GM12878 (cell line): ENCODE measurements at places on chromosomes 3 and 15. TPM values are rescaled to one million over a fixed set of nuclear protein-coding genes. Genes with fewer than 3 reads are reported as not detected.

Gene ROBO2
- polyA plus RNA-seq = 0.43 and 0.48 TPM in 2 replicates

- no peaks in the 10 kb centered on the region for H3K4me1 ChIP-seq
- H3K27me3 ChIP-seq = no peaks in the 10 kb centered on the region; the same call in 1 of the 2 replicates
- no peak for DNase-seq
- H3K4me3 ChIP-seq = no peak overlapping the region
Observed at GRCh38 chr3:151395806-151396205, 11.3 kb upstream of the P2RY12 start.

Gene KLF15
- polyA plus RNA-seq = not detected in 2 replicates

GRCh38 chr3:47912006-47912504 is 104.2 kb downstream of the MAP4 start:
- H3K27me3 ChIP-seq = no peaks in the 10 kb centered on the region
- no peaks in the 10 kb centered on the region for H3K4me1 ChIP-seq
- peaks cover 37% of the 10 kb centered on the region for H3K36me3 ChIP-seq
- H3K27ac ChIP-seq = no peak overlapping the region
- DNase-seq = no peak

GRCh38 chr3:177281292-177282118 is 84.2 kb upstream of the TBL1XR1 start:
- H3K36me3 ChIP-seq = no peaks in the 10 kb centered on the region
- no peak for DNase-seq
- no peak overlapping the region for H3K4me3 ChIP-seq
- H3K4me1 ChIP-seq = no peaks in the 10 kb centered on the region; the same call in 1 of the 2 replicates
- H3K27ac ChIP-seq = no peak overlapping the region

Gene VPS39
- 31.9 and 32.7 TPM in 2 replicates for polyA plus RNA-seq

DNA sequence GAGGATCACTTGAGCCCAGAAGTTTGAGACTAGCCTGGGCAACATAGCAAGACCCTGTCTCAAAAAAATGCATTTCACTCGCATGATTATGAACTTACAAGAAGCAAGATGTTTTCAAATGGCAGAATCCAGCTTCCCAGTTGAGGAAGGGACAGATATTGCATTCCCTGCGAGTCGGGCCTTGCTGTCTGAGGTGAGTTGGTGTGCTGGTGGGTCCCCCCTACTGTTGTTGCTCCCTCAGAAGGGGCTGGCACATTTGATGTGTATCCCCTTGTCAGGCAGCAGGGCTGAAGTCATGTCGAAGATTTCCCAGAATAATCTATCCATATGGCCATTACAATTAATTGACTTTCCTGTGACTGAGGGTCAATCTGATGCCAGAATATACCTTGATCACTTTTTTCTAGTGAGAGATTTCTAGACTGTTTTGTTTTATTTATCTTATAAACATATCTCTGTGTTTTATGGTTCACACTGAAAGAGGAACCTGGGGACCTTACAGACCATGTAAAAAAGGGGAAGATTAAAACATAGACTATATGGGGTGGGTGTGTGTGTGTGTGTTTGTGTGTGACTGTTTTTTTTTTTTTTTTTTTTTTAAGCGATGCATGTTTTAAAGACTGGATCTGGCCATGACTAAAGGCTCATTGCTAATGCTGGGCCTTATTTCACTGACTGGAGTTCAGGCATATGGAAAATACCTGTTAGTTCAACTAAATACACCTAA is 112.1 kb upstream of the MRPS22 start:
- H3K27ac ChIP-seq = no peak overlapping the region
- H3K36me3 ChIP-seq = no peaks in the 10 kb centered on the region

GRCh38 chr3:164250923-164251322 is 827.4 kb downstream of the SI start:
- H3K27ac ChIP-seq = no peak overlapping the region
- no peaks in the 10 kb centered on the region for H3K27me3 ChIP-seq
- no peak for DNase-seq
- no peaks in the 10 kb centered on the region for H3K36me3 ChIP-seq

DNA sequence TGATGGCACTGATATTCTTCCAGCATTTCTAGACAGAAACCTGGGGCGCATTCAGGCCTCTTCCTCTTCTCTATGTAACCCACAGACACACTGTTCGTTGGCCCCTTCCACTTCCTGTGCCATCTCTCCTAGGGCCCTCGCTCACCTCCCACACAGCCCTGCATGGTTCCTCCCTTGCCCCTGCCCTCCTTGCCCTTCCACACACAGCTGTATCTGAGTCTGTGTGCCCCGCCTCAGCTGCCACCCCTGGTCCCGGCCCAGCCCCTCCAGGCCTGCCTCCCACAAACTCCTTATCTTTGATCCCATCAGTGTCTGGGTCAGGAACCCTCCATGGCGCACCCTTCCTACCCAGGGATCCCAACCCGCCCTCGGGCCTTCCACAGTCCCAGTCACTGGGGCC is 37.9 kb downstream of the RAB6B start:
- H3K27me3 ChIP-seq = no peaks in the 10 kb centered on the region; the same call in 1 of the 2 replicates
- H3K4me3 ChIP-seq = no peak overlapping the region
- no peaks in the 10 kb centered on the region for H3K36me3 ChIP-seq

DNA sequence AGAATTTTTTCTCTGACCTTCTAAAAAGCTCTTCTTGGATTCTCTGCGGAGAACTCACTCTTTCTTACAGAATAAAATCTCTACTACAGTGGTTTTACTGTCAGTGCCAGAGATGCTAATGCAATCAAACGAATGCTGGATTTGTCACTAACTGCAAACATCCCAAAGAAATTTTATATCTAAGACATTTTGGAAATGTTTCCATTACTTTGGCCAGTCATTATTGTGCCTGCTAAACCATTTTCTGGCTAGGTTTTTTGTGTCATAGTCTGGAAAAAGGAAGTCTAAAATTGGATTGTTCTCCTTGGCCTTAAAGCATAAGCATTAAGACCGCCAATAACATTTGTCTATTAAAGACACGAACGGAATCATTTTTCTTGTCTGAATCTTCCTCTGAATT is 54.0 kb downstream of the PLOD2 start:
- DNase-seq = no peak
- H3K4me1 ChIP-seq = no peaks in the 10 kb centered on the region
- no peaks in the 10 kb centered on the region for H3K27me3 ChIP-seq
- H3K36me3 ChIP-seq = no peaks in the 10 kb centered on the region

Gene TMEM108
- polyA plus RNA-seq = 0.21 and 0.58 TPM in 2 replicates

DNA sequence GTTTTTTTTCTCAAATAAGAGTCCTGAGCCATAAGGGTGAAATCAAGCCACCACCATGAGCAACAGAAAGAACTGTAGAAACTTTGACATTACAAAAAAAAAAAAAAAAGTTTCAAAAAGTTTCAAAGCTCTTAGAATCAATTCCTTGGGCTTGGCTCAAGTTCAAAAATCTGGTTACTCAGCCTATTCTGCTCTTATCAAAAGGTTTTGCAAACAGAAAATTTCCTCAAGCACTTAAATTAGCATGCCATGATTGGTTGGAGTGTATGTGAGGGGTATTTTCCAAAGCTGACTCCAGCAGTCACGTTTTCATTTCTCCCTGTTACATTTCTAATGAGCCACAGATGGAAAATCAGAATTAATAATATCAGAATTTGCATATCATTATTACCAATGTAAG is 12.1 kb upstream of the PEX5L start:
- no peak overlapping the region for H3K4me3 ChIP-seq
- H3K27ac ChIP-seq = no peak overlapping the region
- no peaks in the 10 kb centered on the region for H3K36me3 ChIP-seq
- H3K4me1 ChIP-seq = peaks cover 4% of the 10 kb centered on the region; the same call in 1 of the 2 replicates

DNA sequence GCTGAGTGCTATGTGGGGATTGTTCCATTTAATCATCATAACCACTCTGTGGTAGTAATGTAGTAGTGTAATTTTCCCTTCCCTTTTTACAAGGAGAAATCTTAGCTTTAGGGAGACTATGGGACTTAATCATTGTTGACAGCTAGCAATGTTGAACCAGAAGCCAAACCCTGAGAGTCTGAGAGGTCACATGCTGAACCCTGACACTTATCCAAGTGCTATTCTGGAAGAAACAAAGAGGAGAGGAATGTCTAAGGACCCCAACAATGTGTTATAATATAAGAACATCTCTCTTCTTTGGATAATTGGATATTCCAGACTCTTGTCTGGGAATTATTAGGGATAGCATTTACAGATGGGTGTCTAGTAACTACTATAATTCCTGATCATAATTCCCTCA is 58.4 kb downstream of the GAP43 start:
- H3K36me3 ChIP-seq = no peaks in the 10 kb centered on the region
- no peak overlapping the region for H3K27ac ChIP-seq
- no peak overlapping the region for H3K4me3 ChIP-seq
- no peak for DNase-seq

DNA sequence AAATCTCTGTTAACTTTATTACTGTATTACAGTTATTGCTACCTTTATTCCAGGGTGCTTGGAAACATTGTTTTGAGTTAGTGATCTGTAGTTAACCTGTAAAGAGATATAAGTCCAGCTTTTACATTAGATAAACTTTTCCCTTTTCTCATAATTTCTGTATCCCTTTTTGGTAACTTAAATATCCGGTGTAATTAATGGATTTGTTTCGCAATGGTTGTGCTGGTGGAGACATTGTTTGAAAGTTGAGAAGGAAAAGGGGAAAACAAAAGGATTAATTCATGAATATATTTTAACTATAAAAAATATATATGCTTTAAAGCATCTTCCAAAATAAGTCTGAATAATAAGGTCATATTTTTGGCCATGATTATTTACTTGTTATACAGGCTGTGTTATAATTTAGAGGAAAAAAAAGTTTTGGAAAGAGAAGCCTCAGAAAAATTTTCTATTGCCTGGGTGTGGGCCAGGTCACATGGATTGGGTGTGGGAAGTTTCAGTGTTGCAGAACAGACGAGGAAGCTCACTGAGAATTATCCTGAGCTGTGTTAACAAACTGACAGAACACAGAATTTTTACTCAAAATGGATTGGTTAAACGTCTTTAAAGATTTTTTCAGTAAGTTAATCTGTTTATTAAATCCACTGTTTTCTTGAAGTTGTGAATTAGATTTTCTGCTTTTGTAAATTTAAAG is 27.7 kb upstream of the IL20RB start:
- H3K27me3 ChIP-seq = no peaks in the 10 kb centered on the region
- no peak for DNase-seq
- H3K4me3 ChIP-seq = no peak overlapping the region
- H3K36me3 ChIP-seq = peaks cover 10% of the 10 kb centered on the region; the same call in 1 of the 2 replicates
- peaks cover 9% of the 10 kb centered on the region; the same call in 1 of the 2 replicates for H3K4me1 ChIP-seq

GRCh38 chr3:85864896-85865295 is 906.1 kb downstream of the CADM2 start:
- H3K27ac ChIP-seq = no peak overlapping the region
- no peaks in the 10 kb centered on the region for H3K27me3 ChIP-seq
- no peak overlapping the region for H3K4me3 ChIP-seq
- H3K36me3 ChIP-seq = no peaks in the 10 kb centered on the region
- H3K4me1 ChIP-seq = no peaks in the 10 kb centered on the region

DNA sequence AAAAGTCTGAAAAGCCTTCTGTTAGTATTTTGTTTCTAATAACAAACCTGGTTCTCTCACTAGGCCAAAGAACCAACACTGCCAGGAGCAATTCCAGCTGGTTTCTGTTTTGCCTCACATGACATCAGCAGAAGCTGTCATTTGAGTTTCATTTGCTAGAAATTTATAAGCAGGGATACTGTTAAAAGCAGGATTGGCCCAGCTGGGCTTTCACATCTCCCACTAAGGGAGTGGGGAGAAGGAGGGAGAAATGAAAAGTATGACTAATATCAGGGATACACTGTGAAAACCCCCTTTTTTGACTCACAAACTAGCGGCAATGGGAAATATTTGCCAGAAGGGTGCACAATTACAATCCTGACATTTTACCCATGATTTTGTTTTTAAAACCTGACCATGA is 5.3 kb downstream of the CCDC80 start:
- peaks cover 7% of the 10 kb centered on the region for H3K4me1 ChIP-seq
- DNase-seq = no peak
- H3K4me3 ChIP-seq = no peak overlapping the region
- H3K27ac ChIP-seq = no peak overlapping the region
- no peaks in the 10 kb centered on the region for H3K36me3 ChIP-seq
- no peaks in the 10 kb centered on the region for H3K27me3 ChIP-seq

Gene PDIA5
- polyA plus RNA-seq = 22.9 and 25.1 TPM in 2 replicates

GRCh38 chr15:76197703-76198455 is 113.4 kb downstream of the ETFA start:
- no peak overlapping the region for H3K4me3 ChIP-seq
- no peak overlapping the region for H3K27ac ChIP-seq
- no peaks in the 10 kb centered on the region; the same call in 1 of the 2 replicates for H3K36me3 ChIP-seq
- no peaks in the 10 kb centered on the region; the same call in 1 of the 2 replicates for H3K4me1 ChIP-seq

DNA sequence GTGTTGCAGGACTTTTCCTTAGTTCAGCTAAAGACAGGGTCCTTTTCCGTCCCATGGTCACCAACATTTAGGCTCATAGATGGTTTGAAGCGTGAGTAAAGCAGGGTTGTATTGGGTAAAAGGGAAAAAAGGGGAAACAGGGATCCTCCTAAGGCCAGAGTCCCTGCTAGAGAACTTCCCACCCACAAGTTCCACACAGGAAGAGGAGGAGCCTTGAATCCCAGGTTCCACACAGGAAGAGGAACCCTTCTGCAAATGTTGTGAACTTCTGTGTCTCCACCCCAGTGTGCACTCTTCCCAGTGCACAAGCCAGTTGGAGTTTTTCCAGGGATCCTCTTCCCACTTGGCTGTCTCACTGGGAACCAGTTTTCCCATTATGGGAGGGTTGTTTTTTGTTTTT is 27.6 kb upstream of the ATP8B4 start:
- H3K4me1 ChIP-seq = no peaks in the 10 kb centered on the region
- no peaks in the 10 kb centered on the region for H3K27me3 ChIP-seq

Gene GAP43
- polyA plus RNA-seq = 0.07 and 0.16 TPM in 2 replicates

- no peak overlapping the region for H3K4me3 ChIP-seq
- peaks cover 35% of the 10 kb centered on the region for H3K4me1 ChIP-seq
- peaks cover 3% of the 10 kb centered on the region; the same call in 1 of the 2 replicates for H3K27me3 ChIP-seq
- no peaks in the 10 kb centered on the region for H3K36me3 ChIP-seq
Observed at GRCh38 chr15:69760258-69760845, 307.7 kb downstream of the RPLP1 start.

DNA sequence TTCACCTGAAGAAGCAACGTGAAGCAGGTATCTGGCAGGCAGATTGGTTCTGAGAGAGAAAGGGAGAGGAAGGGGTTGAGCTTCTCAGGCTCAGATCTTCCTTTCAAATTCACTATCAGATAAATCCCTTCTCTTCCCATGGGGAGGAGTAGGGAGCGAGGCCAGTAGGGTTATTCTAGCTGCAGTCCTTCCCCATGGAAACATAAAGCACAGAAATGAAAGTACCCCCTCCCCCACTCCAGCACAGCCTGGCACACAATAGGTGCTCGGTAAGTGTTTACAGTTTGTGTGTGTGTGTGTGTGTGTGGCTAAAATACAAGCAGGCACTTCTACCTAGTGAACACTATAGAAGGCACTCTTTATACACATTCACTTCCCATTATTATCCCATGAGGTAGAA is 20.8 kb upstream of the VPS8 start:
- no peak overlapping the region for H3K4me3 ChIP-seq
- no peaks in the 10 kb centered on the region for H3K4me1 ChIP-seq
- no peaks in the 10 kb centered on the region; the same call in 1 of the 2 replicates for H3K27me3 ChIP-seq
- H3K27ac ChIP-seq = no peak overlapping the region
- no peak for DNase-seq
- H3K36me3 ChIP-seq = no peaks in the 10 kb centered on the region

DNA sequence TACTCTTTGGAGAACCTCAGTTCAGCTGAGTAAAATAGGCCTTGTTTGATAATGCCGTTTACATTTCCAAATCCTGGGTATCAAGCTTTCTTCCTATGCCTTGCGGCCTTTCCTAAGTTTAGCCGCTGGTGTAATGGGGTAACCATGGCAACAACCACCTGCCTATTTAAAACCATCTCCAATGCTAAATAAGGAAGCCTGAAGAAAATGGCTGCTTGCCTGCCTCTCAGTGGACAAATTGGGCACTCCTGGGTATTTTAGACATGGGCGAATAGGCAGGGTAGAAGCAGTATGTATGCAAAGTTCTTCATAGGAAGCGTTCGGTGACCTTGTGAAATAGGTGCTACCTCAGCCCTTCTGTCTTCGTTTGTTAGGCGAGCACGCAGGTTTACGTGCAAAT is 122.7 kb downstream of the DGKG start:
- H3K4me1 ChIP-seq = peaks cover 50% of the 10 kb centered on the region
- no peak overlapping the region for H3K27ac ChIP-seq
- DNase-seq = no peak
- H3K27me3 ChIP-seq = no peaks in the 10 kb centered on the region
- H3K36me3 ChIP-seq = no peaks in the 10 kb centered on the region
